Activated CD8-positive, alpha-beta T cell treated with anti-CD3 and anti-CD28 coated beads, Interleukin-2, amount 10 ng/mL, durations not matched to agents 7 days and 5 days (primary cell): ENCODE measurements at places on chromosomes 4 and X. TPM values are rescaled to one million over a fixed set of nuclear protein-coding genes. Genes with fewer than 3 reads are reported as not detected.

DNA sequence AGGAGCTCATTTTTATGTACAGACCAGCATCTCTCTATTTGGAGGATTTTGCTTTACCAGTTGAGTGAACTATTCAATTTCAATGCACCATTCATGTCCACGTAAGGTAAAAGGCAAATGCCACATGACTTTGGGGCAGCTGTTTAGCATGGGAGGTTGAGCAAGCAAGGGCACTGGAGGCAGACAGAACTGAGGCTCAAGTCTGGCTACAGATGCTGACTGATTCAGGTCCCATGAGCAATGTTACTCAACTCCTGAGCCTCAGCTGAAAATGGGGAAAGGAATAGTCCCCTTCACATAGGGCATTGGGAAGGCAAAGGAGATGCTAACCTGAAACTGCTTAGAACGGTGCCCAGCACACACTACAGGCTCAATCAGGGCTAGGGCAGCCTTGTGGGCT, 93.0 kb upstream of the MTM1 start:
- no peaks in the 10 kb centered on the region for H3K36me3 ChIP-seq
- no peaks in the 10 kb centered on the region for H3K27me3 ChIP-seq
- no peak overlapping the region for H3K4me3 ChIP-seq
- no peak overlapping the region for H3K27ac ChIP-seq
- no peak for DNase-seq
- peaks cover 35% of the 10 kb centered on the region for H3K4me1 ChIP-seq

DNA sequence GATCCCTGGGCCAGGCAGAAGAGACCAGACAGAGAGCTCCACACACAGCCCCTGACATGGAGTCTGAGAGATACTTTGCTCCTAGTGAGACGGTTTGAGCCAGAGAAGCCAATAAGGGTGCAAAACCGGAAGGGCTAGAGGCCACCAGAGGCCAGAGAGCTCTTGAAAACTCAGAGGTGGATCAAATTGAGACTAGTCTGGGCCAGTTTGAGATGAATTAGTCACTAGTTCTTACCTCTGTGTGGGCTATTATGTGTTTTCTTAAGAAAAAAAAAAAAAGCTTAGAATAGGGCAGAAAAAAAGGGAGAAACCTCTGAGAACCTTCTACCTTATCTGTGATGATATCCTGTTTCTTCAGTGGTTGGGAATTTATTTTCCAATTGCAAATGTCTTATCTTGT, 110.4 kb upstream of the EDNRA start:
- H3K36me3 ChIP-seq, result no peaks in the 10 kb centered on the region
- H3K4me1 ChIP-seq, result no peaks in the 10 kb centered on the region
- no peaks in the 10 kb centered on the region for H3K27me3 ChIP-seq
- DNase-seq, result no peak

GRCh38 chr4:121668368-121669162, 28.2 kb downstream of the ANXA5 start:
- H3K4me1 ChIP-seq, result no peaks in the 10 kb centered on the region
- no peaks in the 10 kb centered on the region for H3K27me3 ChIP-seq
- no peak overlapping the region for H3K27ac ChIP-seq
- no peak for DNase-seq
- H3K4me3 ChIP-seq, result no peak overlapping the region
- H3K36me3 ChIP-seq, result peaks cover 47% of the 10 kb centered on the region

DNA sequence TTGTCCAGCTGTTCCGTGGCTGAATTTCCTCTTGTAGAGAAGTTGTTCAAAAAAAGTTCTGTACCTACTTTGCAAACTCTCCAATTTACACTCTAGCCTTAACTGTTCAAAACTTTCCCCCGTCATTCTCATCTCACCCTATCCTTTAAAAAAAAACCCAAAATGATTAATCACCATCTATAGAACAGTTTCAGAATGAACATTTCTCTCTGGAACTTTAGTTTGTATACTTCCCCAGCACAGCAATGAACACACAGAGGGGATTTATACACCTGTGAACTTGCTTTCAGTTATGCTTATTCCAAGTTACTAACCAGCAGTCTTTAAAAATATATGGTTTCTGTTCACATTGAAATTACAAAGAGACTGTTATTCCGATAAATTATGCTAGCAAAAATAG, 1.2 kb downstream of the GEMIN8 start:
- H3K27ac ChIP-seq, result peak overlapping the region; percentile 57
- peak overlapping the region; percentile 87 for H3K4me3 ChIP-seq
- no peaks in the 10 kb centered on the region for H3K27me3 ChIP-seq
- peaks cover 3% of the 10 kb centered on the region for H3K36me3 ChIP-seq
- H3K4me1 ChIP-seq, result peaks cover 37% of the 10 kb centered on the region

DNA sequence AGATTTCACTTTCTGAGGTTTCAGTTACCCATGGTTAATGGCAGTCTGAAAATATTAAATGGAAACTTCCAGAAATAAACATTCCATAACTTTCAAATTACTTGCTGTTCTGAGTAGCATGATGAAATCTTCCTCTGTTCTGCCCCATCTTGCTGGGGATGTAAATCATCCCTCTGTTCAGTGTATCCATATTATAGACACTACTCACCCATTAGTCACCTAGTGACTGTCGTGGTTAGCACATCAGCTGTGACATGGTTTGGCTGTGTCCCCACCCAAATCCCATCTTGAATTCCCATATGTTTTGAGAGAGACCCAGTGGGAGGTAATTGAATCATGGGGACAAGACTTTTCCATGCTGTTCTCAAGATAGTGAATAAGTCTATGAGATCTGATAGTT, 125.5 kb upstream of the GIMD1 start:
- no peak for DNase-seq
- no peaks in the 10 kb centered on the region for H3K4me1 ChIP-seq

GRCh38 chr4:83772685-83773084, 236.8 kb downstream of the GPAT3 start:
- DNase-seq, result no peak
- H3K36me3 ChIP-seq, result no peaks in the 10 kb centered on the region
- H3K27me3 ChIP-seq, result peaks cover 5% of the 10 kb centered on the region
- no peak overlapping the region for H3K4me3 ChIP-seq

DNA sequence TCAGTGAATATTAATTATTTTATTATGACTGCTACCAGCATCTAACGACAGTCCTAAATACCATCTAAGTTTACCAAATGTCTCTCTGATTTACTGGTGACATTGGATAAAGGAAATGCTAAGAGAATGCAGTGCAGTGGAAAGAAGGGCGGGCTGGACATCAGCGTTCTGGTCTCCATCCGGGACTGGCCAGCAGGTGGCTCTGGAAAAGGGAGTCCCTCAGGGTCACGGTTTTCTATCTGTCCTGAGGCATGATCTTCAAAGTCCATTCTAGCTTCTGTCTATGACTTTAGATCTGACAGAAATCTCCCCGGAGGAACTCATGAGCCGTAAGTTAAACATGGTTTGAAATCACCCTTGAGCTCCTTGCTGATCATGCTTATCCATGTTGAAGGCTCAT, 3.3 kb downstream of the TRIM2 start:
- peaks cover 21% of the 10 kb centered on the region for H3K27me3 ChIP-seq
- no peak overlapping the region for H3K27ac ChIP-seq
- no peaks in the 10 kb centered on the region for H3K36me3 ChIP-seq

GRCh38 chr4:147088146-147088545, 142.5 kb upstream of the TTC29 start:
- no peak overlapping the region for H3K27ac ChIP-seq
- no peaks in the 10 kb centered on the region for H3K4me1 ChIP-seq
- peaks cover 7% of the 10 kb centered on the region for H3K27me3 ChIP-seq

DNA sequence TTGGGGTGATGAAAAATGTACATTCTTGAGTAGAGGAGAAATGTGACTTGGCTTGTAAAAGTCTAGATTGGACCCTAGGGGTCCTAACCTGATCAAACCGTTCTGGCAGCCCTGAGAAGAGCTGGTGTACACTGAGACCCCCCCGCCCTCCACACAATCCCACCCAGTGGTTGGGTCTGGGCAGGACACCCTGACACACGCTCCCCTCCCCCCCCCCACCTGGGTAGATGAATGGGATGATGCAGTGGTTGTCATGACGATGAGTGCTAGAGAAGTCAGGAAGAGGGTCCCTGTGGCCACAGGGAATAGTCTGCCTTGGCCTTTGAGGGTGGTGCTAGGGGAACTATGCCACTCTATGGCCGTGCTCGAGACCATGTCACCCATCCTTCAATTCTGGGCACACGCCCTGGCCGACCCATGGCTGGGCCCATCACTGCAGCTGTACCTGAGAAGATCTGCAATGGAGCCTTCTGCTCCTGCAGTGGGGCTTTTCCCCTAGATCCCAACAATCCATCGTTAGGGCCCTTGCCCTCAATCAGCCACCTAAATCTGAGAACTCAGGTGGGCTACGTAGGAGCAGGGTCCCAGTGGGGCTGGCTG, 4.4 kb downstream of the CDK16 start:
- H3K4me3 ChIP-seq, result no peak overlapping the region
- DNase-seq, result no peak
- no peaks in the 10 kb centered on the region for H3K27me3 ChIP-seq
- peaks cover 52% of the 10 kb centered on the region for H3K36me3 ChIP-seq
- peaks cover 26% of the 10 kb centered on the region for H3K4me1 ChIP-seq

Gene FRG2
- total RNA-seq, result not detected

Gene HSFX1
- total RNA-seq, result 0.90 TPM

Gene LPAR4
- total RNA-seq, result not detected
